Stimulated activated CD4-positive, alpha-beta T cell treated with anti-CD3 and anti-CD28 coated beads, Interleukin-4, amount 100 ng/mL, for 1 hour (primary cell): ENCODE measurements at places on chromosomes 1 and 21.

DNA sequence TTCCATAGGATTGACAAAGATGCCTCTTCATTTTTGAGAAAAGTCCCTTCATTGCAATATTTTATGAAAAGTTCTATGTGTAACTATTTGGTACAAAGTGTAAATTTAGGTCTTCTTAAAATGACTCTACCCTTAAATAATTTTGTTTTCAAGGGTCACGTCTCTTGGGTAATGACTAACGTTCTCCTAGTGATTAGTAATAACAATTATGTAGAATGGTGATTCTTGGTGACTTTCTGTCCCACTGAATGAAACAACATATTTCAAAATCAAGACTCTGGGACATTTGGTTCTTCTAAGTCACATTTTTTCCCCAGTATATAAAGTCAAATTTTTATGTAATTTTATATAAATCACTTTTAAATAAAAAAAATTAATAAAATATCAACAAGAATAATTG, 277.5 kb upstream of the ADAMTS5 start:
- no peak for DNase-seq

DNA sequence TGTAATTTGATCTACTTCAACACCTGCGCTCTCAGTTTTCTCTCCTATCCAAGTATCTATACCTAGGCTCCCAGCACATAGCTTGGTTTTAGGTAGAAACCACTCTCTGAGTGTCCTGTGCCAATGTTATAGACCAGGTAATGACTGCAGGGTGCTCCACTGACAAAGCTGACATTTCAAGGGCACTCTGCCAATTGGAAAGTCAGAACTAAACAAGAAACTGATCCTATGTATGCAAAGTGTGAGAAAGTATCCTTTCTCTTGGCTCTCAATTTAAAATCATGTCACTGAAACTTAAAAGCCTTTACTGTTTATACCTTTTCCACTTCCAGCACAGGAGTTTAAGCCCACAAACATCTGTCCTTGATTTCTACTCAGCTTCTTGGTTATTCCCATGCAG, 45.0 kb upstream of the AIM2 start:
- DNase-seq, result no peak

DNA sequence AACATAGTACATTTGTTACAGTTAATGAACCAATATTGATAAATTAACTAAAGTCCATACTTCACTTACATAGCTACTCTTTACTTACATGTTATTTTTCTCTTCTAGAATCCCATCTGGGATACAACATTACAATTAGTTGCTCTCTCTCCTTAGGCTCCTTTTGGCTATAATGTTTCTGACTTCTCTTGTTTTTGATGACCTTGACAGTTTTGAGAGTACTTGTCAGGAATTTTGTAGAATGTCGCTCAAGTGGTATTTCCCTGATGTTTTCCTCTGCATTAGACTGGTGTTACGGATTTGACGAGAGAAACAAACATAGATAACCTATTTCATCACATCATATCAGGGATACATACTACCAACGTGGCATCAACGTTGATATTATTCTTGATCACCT, 925.4 kb upstream of the TMPRSS15 start:
- no peak for DNase-seq

DNA sequence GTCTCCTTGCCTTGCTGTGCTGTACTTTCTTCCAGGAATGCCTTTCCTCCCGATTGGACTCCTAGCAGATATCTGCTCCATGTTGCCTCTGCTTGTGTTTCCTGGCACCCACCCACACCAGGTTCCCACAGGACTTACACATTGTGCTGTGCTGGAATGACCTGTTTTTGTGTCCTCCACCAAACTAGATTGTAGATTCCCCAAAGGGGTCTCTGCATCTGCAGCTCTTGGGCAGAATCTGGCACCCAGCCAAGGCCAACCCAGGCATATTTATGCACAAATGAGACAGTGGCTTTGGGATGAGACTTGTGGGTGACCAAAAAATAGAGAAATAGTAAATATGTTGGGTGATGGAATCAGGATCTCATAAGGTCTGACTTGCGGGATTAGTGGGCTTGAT, 278.2 kb downstream of the RRAGC start:
- no peak for DNase-seq

DNA sequence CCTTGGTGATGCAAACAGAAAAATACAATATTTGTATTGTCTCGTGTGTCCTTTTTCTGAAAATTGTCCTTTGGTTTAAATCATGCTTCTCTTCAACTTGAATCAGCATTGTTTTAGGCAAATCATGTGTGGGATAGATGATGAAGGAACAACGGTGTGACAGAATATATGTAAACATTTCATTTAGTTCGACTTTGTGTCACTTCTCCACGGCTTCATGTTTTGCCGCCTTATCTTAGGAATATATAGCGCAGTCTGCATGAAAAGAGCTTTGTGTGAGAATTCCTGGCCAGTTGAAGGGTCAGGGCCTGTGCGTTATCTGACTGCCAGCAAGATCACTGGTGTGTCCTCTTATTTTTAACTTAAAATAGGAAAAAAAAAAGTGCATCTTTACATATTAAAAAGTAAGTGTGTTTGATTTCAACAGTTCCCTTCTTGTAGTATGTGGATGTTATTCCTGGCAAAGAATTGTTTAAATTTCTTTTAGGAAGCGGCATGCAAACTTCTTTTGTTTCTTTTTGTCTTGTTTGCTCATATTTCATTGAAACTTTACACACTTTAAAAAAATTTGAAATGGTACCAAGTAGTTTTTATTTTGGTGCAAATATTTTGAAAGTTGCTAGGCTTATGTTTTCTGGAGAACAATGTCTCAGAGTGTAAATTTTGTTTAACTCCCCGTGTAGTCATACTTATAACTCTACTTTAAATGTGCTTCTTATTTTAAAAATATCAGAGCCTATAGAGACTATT, 465.2 kb downstream of the USP25 start:
- DNase-seq, result no peak

DNA sequence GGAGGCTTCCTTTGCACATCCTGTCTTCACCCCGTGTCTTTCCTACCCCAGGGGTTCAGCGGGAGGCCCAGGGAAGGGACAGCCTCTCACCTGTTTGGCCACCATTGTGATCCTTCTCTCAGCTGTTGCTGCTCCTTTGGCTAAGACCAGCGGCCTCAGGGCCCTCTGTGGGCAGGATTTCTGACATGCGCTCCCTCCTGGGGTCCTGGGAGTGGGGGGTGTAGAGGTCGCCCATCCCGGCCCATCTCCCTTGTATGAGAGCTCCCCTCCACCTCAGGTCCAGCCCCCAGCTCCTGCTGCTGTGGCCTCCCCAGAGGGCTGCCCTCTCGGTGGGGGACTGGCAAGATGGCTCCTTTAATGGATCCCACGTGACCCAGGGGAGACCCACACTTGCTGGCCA, 120.5 kb downstream of the PRDM2 start:
- DNase-seq, result no peak

DNA sequence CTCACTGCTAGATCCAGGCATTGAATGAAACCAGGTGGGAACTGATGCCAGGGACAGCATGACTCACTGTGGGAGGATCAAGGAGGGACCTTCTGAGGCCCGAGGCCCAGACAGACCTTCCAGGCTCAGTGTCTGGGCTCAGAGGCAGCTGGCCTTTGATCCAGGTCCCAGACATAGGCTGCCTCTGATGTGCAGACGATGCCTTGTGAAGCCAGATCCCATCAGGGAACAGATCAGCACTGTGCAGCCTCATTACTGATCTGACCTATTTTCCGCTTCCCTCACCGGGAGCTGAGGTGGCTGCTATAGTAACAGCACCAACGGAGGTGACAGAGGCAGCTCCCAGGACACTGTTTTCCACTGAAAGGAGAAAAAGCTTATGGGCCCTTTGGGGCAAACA, 399.5 kb downstream of the MATN1 start:
- DNase-seq, result no peak

- no peak for DNase-seq
These were observed 87.9 kb upstream of the SMYD2 start for GRCh38 chr1:214192825-214193643.

DNA sequence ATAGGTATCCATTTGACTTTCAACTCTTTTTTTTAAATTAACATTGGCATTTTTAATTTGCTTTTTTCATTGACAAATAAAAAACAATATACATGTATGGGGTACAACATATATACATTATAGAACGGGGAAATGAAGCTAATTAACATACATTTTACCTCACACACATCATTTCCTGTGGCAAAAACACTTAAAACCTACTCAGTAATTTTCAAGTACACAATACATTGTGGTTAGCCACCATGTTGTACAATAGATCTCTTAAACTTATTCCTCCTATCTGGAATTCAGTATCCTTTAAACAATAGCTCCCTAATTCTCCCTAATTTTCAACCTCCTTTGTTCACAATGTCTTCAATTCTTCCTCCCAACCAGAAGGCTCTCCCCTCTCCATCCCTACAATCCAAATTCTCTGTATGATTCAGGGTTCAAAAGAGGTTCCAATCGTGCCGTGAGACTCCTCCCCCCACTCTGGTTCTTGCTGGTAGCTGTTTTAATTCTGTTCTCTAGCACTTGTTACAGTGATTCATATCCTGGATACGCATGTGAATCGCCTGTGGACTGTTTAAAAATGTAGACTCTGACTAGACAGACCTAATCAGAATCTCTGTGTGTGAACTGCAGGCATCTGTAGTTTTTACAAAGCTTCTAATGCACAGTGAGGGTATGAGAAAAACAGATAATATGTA, 87.6 kb upstream of the DUSP10 start:
- DNase-seq, result peak; percentile 47

GRCh38 chr1:36208978-36209703, 15.1 kb upstream of the THRAP3 start:
- DNase-seq, result no peak

DNA sequence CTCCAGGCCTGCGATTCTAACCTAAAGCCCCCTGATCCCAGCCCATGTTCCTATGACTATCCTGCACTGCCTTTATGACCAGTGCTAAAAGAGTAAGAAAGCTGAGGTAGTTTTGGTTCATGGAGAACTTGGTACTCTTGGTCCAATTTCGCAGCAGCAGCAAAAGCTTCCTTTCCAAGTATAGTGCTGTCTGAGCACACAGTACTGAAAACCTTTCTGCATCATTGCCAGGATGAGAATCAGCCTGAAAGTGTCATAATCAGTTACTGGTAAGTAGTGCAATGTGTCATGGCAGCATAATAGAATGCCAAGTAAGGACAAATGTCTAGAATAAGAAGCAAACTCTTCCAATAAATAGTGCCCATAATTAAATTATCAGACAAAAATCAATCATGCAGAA, 889.6 kb upstream of the ADGRL4 start:
- no peak for DNase-seq

GRCh38 chr21:45050345-45050796, 24.0 kb upstream of the ADARB1 start:
- DNase-seq, result no peak

DNA sequence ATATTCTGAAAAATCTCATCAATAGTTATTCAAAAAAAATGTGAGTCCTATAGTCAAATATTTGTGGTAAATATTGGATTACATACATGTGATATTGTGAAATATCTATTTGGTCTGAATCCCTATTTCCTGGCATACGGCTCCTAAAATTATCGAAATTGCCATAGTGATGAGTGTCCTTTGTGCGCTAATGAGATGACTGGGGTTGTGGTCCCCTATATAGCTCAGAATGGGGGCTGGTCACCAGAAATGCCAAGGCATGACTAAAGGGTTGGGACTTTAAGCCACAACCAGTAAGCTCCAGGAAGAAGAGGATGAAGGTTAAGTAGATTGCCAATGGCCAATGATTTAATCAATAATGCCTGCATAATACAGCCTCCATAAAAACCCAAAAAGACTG, 610.2 kb upstream of the CHRM3 start:
- no peak for DNase-seq

DNA sequence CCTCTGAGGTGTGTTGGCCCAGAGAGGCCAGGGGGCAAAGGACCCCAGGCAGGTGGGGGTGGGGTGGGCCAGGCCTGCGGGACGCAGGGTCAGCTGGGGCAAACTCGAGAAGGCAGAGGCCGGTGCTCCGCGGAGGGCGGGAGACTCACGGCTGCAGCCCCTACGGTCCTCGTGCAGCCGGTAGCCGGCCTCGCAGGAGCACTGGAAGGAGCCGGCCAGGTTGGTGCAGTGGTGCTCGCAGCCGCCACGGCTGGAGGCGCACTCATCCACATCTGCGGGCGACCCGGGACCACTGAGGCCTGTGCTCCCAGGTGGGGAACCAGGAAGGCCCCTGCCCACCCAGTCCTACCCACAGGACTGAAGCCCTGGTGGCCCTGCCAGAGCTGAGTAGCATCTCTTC, 55.3 kb downstream of the ARHGEF16 start:
- DNase-seq, result no peak

- no peak for DNase-seq
These were observed at the start of gene ACTA1 for GRCh38 chr1:229434005-229434640. Gene ACTA1, minus strand, starts transcription at chr1:229434094. Its CDS starts 979 bp downstream, at chr1:229433115.

DNA sequence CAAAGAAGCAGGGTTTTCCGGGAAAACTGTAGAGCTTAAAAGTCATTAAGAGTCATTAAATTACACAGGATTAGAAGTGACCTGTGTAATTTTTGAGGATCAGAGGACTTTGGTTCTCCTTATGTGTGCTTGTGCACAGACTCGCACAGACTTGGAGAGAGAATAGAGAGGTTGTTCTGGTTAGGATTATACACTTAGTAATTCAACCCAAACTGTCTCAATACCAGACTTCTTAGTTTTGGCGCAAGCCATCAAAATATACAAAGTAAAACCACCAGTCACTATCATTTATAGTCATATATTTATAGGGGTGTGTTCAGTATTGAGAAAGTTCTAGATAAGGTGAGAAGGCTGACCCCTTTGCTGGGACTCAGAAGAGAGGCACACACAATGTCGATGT, 112.3 kb downstream of the HLX start:
- DNase-seq, result no peak

DNA sequence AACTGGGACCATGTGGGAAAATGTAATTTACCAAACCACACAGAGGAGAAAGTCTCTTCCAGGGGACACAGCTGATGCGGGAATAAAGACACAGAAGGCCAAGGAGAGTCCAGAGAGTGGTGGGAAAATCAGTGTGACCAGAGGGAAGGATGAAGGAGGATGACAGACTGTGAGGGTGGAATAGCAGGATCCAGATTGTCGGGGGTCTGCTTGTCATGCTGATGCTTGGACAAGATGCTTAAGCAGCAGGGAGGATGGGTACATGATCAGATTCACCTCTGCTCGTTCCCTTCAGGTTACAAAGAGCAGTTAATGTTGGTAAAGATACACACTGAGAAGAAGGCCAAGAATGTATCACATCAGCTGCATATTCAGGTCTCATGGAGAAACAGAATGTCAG, 117.1 kb upstream of the ZNF644 start:
- no peak for DNase-seq

DNA sequence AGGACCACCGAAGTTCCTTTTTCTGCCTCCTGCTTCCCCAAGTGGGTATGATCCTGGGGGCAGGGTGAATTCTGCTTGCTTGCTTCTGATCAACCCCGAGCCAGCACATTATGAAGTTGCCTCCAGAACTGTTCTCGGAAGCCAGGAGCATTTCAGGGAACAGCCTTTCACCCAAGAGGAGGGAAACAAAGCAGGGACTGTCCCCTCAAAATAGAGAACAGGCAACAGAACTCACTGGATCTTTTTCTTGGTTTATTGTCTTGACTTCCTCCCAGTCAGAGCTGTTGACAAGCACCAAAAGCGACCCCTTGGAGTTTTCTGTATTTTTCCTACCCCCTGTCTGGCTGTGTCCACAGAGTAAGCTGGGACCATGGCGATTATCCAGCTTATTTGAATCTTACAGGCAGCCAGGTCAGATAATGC, 258.3 kb upstream of the SGIP1 start:
- DNase-seq, result no peak
